ENCODE measurements at places on chromosomes 5 and 9.

DNA sequence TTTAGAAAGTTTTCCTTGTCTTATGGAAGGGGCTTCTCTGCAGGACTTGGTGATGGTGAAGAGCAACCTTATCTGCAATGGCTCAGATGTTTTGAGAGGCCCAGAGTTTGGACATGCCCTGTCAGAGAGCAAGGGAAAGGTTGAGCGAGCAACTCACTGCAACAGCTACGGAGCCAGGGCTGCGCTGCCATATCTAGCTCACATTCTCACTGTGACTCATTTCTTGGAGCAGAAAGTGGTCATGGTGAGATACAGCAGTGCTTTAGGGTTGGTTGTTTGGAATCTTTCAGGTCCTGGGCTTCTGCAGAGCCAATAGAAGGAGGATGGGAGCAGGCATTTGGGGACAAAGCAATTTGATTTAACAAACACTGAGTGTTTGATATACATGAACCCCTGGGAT lies 12.3 kb downstream of the GLRA1 start:
- no peak for DNase-seq

DNA sequence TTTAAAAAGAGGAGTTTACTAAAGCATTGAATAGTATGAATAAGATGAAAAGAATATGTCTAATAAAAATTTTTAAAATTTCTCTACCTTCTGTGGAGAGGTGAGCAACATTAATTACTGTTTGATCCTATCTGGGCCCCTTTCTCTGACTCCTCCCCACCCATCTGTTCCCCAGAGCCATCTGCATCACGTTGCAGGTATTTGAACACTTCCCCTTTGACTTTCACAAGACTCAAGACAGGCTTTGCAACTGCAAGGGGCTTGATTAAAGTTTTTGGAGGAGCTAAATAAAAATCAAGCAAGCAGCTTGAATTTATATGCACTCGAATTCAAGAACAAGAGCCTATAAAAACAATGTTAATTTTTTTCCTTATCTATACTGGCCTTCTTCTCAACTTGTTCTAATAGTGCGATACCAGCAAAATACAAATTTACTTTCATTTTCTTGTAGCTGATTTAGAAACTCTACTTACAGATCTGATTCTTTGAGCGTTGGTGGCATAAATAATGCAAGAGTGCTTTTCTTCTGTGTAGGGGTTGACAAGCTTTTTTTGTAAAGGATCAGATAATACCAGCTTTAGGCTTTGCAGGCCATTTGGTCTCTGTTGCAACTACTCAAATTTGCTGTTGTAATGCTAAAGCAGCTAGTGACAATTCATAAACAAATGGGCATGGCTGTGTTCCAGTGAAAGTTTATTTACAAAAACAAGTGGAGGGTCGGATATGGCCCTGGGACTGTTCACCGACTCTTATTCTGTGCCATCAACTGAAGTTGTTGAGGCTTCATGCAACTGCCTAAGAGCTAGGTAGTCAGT lies 21.2 kb downstream of the TXNDC8 start:
- no peak for DNase-seq

GRCh38 chr5:35009019-35009418 lies 38.7 kb downstream of the AGXT2 start:
- no peak for DNase-seq

DNA sequence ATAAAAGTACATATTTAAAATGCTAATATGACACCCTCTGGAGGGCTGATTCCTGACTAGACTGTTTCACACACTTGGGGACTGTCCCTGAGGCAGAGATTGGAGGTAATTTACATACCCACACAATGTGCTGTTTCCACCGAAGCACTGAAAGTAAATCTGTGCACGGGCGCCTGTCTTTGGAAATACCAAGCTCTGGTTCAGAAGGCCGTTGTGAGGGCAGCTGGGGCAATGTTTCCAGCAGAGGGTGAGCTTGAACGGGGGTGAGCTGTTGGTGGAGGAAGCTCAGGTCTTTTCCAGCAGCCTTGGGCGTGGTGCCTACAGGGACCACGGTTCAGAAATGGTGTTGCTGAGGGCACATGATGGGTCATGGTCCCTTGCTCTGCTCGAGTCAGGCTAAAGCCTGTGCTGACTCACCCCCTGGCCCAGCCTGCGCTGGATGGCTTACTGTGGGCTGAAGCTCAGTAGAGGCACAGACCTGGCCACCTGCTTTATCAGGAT lies 25.8 kb upstream of the HMCN2 start:
- DNase-seq = no peak

Measured in HTR-8/SVneo (cell line).